ENCODE measurements at places on chromosomes 3 and 15. TPM values are rescaled to one million over a fixed set of nuclear protein-coding genes. Genes with fewer than 3 reads are reported as not detected.

Gene CYP11A1
- 0.12 TPM for total RNA-seq

Gene SMCO1
- not detected for total RNA-seq

Gene HHLA2
- not detected for total RNA-seq

Gene TMEM45A
- 27.1 TPM for total RNA-seq

Gene SLC28A1
- total RNA-seq: not detected

Gene PLIN1
- 0.26 TPM for total RNA-seq

Gene PARP15
- 0.26 TPM for total RNA-seq

Gene BDH1
- 0.93 TPM for total RNA-seq

Gene ALAS1
- total RNA-seq: 27.0 TPM

Gene P2RY12
- total RNA-seq: 0.13 TPM

Gene SMAD6
- 55.4 TPM for total RNA-seq

Gene ZNF620
- total RNA-seq: 2.4 TPM

Gene FRMD5
- 14.2 TPM for total RNA-seq

Gene ROBO2
- total RNA-seq: 3.2 TPM

Gene PAK6
- total RNA-seq: 0.13 TPM

Gene GNB4
- total RNA-seq: 57.2 TPM

Gene BFSP2
- total RNA-seq: not detected

Gene SCAANT1
- total RNA-seq: not detected

Gene CIDEC
- not detected for total RNA-seq

Gene TMEM207
- total RNA-seq: not detected

Gene FRG2C
- total RNA-seq: not detected

Gene SYNPR
- not detected for total RNA-seq

Gene IGF2BP2
- 1.6 TPM for total RNA-seq

Gene FOXB1
- total RNA-seq: not detected

Gene EDC3
- 8.9 TPM for total RNA-seq

Gene ACKR2
- total RNA-seq: 0.26 TPM

Gene SCN11A
- total RNA-seq: 0.13 TPM

All from aortic smooth muscle cell (primary cell).